ENCODE measurements at places on chromosomes 7 and 10.

- no peak for DNase-seq
Measured at GRCh38 chr10:67670401-67670800, 25.6 kb downstream of the CTNNA3 start.

- no peak for DNase-seq
Measured at GRCh38 chr7:155424301-155425010, 33.5 kb upstream of the EN2 start.

GRCh38 chr10:17077346-17077781, 52.2 kb downstream of the CUBN start:
- no peak for DNase-seq

GRCh38 chr10:93226619-93227018, 152.9 kb downstream of the CYP26A1 start:
- DNase-seq: no peak

GRCh38 chr10:30821261-30821993, 191.9 kb upstream of the LYZL2 start:
- DNase-seq: no peak

DNA sequence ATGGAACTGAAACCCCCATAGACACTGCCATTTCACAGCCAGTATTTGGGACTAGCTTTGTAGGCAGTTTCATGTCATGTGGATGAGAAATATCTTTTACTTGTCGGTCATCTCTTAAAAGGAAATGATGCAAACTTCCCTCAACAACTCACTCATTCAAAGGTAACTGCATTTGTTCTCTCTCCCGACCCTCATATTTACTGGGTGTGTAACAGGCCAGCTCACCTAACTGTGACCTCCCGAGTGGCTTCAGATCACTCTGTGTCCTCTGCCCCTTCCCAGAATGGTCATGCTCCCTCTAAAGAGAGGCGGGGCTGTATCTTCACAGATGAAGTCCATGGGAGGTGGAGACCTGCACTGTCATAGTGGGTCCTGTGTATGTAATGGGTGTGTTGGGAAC, 14.7 kb downstream of the LRRC18 start:
- no peak for DNase-seq

DNA sequence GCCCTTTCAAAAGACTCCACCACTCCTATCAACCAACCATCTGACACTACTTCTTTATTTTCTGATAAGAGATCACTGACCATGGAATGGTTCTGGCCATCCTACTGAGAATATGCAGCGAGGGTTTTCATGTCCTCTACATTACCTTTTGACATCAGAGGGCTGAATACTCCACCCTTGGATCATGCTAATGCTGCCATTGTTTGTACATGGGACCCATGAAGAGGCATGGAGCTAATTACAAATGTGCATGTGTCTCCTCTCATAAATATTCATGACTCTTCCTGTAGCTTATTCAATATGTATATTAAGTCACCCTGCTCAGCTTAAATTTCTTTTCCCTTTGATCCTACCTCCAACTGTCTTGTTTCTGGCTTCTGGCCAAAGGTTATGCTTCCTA, 1065.8 kb upstream of the GHITM start:
- DNase-seq: no peak

DNA sequence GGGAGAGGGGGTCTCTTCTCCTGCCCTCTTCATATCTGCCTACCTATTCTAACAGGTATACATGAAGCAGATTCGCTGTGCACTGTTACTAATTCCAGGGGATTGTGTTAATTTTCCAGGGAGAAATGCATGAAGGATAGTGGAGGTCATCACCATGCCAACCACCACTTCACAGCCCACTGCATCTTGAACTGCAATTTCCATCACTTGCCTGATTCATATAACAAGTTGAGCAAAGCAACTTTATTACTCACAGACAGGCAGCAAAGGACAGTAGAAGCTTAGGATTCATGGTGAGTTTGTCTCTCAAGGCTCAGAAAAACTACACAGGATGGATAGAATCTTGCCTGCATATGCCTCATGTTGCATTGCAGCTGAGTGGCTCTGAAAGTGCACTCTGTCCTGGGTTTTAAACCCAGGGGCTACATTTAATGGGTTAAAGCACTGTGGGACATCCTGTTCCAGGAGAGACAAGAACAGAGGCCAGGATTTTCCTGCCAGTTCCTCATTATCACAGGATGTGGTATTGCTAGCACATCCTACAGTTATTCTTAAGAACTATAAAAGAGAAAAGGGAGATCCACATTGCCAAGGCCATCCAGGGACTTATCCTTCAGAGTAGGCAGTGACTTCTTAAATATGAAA, 136.9 kb upstream of the PRSS1 start:
- no peak for DNase-seq

DNA sequence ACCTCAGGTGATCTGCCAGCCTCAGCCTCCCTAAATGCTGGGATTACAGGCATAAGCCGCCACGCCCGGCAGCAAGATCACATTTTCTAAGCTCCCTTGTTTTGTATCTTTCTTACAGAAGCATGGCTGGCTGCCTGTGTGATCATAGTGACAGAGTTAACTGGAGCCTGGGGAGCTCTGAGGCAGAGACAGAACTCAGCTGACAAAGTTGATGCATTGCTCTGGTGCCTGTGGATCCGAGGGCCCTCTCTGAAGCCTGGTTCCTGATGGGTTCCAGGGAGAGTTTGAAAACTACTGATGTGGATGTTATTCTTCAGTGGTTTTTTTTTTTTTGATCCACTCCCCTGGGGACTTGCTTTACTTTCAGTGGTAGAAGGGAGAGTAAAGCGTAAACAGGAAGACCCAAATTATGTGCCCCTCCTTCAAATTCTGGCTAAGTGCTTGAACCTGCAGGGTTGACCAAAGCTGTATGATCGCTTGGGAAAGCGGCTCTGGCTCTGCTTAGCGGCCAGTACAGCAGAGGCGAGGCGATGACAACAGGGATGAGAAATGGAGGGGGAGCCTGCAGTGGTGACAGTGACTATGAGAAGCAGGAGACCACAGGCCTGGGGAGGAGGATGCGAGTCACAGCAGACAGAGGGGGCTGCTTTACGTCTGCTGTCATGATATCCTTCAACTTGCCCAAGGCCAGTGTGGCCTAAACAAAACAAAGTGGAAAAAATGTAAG, 6.8 kb upstream of the EFCAB10 start:
- DNase-seq: no peak

- peak; percentile 20 for DNase-seq
Measured at GRCh38 chr10:132281915-132282666, 25.7 kb downstream of the STK32C start.

GRCh38 chr7:138978541-138979184, 2.5 kb downstream of the KIAA1549 start:
- DNase-seq: no peak

DNA sequence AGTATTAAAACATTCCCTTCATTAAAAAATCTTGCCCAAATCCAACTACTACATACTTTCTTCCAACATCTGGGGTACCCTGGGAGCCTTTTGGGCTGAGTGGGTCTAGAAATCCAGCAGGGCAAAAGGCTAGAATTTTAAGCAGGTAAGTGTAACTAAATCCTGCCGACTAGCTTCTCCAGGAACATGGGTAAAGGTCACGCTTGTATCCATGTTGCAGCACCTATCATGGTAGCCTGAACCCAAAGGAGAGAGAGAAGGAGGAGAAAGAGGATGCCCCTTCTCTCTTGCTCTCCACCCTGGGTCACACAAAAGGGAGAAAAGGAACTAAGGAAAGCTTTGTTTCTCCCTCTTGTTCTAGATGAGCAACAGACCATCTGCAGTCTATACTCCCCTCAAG, 53.3 kb downstream of the ZNF680 start:
- no peak for DNase-seq

DNA sequence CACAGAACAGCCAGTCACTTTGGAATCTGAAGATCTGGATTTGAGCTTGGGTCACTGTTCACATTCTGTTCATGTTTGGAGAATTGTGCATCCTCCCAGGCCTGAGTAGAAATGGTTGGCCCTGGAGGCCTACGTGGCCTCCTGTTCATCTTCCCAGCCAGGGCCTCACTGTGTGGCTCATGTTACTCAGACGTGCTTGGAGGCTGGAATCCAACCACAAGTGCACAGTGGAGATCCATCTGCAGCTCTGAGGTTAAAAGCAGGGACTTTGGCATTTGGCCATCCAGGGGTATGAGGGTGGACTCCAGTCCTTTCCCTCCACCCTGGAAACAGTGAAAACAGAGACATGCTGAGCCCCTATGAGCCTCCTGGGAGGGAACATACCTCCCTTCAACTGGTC, 709.0 kb upstream of the IGFBP3 start:
- no peak for DNase-seq

DNA sequence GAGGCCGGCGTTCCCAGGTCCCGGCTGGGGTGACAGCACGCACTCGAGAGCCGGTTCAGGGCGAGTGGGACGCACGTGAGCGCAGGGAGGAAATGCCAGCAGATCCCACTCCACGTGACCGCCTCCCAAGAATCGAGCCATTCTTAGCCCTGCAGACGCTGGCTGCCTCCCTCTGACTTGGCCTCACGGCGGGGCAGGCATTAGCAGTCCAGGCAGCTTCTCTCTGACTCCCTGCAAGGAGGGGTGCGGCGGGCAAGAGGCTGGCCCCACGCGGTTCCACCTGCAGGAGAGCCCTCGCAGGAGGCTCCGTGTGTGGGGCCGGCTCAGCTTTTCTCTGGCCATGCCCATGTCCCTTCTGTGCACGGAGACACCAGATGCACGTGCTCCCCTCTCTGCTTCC, 10.1 kb downstream of the GPR146 start:
- DNase-seq: no peak

DNA sequence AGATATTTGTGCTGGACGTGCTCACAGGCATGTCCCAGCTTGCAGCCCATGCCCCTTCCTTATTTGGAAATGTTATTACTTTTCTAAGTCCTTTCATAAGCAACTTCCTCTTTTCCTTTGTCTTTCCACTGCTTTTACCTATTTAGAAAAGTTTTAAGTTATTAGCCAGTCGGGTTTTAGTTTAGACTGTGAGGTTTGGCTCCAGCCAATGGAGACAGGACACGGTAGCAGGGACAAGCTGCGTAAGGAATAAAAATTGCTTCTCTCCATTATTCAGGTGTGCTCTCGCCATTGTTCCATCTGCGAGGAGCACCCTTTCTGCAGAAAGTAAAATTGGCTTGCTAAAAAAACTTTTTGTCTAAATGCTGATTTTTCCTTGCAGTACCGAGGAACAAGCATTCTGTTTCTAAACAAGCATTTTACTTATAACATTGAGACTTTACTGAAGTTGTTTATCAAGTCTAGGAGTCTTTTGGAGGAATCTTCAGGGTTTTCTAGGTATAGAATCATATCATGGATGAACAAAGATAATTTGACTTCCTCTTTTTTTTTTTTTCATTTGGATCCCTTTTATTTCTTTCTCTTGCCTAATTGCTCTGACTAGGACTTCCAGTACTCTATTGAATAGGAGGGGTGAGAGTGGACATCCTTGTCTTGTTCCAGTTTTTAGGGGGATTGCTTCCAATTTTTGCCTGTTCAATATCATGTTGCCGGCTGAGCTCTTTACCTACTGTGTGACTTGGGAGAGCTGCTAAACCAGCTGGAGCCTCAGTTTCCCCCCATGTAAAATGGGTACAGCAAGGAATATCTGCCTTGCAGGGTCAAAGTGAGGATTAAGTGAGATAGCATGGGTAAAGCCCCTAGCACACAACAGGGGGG, 63.8 kb downstream of the ALOX5 start:
- DNase-seq: no peak

DNA sequence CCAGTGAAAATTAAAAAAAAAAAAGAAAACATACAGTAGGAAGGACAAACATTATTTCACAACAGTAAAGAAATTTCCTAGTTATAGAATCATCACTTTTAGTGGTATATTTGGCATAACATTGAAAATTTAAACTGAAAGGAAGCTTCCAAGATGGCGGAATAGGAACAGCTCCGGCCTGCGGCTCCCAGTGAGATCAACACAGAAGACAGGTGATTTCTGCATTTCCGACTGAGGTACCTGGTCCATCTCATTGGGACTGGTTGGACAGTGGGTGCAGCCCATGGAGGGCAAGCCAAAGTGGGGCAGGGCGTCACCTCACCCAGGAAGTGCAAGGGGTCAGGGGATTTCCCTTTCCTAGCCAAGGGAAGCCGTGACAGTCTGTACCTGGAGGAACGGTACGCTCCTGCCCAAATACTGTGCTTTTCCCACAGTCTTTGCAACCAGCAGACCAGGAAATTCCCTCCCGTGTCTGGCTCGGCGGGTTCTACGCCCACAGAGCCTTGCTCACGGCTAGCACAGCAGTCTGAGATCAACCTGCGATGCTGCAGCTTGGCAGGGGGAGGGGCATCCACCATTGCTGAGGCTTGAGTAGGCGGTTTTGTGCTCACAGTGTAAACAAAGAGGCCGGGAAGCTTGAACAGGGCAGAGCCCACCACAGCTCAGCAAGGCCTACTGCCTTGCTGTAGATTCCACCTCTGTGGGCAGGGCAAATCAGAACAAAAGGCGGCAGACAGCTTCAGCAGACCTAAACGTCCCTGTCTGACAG, 19.4 kb downstream of the PON3 start:
- DNase-seq: no peak

- no peak for DNase-seq
Measured at GRCh38 chr10:78868861-78869260, 199.9 kb upstream of the ZMIZ1 start.

GRCh38 chr10:133196221-133196915, 33.6 kb upstream of the UTF1 start:
- no peak for DNase-seq

DNA sequence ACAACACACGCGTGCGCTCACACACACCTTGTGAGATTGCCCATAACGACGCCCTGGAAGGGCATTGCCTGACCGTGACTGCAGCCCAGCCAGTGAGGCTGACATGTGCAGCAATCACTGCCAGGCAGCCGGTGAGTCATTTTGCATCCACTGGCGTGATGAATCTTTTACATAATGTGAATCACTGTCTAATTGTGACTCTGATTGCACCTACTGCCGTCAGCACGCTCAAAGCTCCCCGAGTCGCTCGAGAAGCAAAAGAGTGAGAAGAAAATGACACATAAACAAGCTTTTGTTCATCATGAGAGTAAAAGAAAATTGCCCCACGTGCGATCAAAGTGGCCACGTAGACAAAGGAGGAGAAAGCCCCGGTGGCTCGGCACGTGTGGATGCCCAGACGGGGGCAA, 117.4 kb upstream of the PFKP start:
- DNase-seq: no peak

DNA sequence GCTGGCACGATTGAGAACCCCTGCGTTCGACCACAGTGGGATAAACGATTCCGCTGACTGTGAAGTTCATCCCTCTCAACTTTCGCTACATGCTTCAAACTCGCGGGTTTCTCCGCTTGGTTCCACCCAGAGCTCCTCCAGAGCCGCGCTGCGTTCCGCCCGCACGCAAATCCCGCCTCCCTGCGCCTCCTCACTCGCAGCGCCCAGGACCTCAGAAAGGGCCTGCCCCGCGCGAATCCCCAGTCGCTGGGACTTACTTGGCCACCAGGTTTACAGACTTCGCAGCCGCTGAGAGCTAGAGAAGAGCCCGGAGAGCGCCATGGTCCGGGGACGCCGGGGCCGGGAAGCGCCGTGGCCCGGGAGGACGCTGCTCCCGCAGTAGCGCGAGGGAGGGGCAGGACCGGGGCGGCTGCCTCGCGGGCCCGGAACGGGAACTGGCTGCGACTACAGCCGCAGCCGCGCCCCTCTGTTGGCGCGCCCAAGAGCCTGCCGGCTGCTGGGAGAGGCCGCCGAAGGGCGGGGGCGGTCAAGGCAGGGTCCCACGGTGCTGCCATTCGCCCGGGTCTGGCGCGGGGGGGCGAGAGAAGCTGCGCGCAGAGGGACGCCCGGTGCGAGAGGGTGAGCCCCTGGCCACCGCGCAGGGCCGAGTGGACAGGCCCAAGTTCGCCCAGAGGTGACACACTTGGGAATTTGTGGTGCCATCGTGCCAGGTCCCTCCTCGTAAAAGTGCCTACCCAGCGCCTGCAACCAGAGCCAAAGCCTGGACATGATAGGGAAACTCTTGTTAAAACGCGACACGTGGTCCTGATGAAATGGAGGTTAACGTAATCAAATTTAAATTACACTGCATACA, at the start of gene NOD1:
Gene NOD1, minus strand, starts transcription at position 436 of the 853 bp plus-strand sequence. CDS start 21,863 bp downstream, outside the sequence.
- DNase-seq: peak; percentile 68
